ENCODE measurements at places on chromosomes 7 and 10.
A peak's percentile ranks its signal among the peaks of the same experiment; 100 is the strongest.

- no peak for DNase-seq
Measured at GRCh38 chr7:158987691-158988090, 131.3 kb downstream of the DYNC2I1 start.

- DNase-seq: peak; percentile 64
Measured at GRCh38 chr10:3043512-3044368, 23.6 kb upstream of the PFKP start.

DNA sequence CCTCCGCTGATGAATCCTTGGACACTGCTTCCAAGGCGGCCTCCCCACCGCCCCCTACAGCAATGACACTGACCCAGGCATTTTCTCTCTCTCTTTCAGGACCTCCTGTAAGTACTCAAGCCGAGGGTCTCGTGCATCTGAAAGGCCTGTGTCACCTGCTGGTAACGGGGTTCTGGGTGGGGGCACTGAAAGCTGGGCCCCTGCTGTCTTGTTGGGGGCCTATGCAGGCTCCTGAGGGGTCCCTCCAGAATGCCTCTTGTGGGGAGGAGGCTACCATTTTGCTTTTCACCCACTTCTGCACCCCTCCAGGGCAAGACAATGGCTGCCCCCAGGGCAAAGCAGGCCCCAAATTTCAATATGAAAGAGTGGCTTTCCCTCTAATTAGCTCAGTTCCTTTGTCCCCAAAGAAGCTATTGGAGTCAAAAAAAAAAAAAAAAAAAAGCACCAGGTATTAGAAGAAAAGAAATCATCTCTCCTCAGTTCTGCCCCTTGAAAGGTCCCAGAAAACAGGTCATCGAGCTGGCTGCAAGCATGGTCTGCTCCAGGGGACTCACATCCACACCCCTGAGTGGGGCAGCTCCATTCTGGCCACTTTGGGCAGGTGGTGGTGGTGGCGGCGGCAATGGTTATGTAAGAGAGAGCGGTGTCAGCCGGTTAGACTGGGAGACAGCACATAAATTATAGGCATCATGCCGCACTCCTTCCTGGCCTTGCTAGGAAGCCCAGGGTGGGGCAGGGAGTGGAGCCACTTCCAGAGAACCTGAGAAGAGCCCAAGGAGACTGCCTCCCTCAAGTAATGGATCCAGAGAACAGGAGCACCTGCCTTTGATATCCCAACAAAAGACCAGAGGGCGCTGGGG, 66.2 kb downstream of the COL13A1 start:
- no peak for DNase-seq

- DNase-seq: peak; percentile 92
Measured at GRCh38 chr7:132251327-132251659, 325.0 kb downstream of the PLXNA4 start.

- DNase-seq: no peak
Measured at GRCh38 chr10:85597006-85597405, 769.6 kb downstream of the GRID1 start.

DNA sequence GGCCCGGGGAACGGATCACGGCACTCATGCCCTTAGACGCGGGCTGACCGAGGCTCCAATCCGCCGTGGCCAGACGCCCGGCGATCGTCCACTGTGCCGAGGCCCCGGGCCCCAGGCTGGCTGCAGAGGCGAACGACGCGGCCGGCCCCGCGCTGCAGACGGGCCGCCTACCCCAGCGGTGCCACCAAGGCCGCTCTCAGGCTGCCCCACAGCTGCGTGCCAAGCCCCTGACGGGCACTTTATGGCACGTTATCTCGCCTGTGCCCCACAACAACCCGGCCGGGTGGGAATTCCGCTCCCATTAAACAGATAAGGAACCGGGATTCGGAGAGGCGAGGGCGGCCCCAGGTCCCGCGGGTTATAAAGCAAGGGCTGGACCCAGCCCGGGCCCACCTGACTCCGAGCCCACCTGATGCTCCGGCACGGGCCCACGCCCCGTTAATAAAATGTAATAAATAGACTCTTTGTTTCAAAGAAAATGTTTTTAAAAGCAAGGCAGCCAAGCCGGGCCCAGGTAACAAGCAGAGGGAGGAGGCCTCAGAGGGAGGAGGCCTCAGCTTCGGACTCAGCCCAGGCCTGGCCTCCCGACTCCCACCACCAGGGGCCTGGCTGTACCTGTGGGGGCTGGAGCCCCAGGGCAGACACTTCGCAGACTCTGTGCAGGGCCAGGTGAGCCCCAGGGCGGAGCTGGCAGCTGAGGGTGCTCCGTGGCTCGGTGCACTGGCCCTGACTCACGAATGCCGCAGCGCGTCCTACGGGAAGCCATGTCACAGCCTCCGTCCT, 79.7 kb downstream of the FOXL3 start:
- DNase-seq: no peak

- no peak for DNase-seq
Measured at GRCh38 chr10:132006966-132007365, 25.2 kb upstream of the BNIP3 start.

DNA sequence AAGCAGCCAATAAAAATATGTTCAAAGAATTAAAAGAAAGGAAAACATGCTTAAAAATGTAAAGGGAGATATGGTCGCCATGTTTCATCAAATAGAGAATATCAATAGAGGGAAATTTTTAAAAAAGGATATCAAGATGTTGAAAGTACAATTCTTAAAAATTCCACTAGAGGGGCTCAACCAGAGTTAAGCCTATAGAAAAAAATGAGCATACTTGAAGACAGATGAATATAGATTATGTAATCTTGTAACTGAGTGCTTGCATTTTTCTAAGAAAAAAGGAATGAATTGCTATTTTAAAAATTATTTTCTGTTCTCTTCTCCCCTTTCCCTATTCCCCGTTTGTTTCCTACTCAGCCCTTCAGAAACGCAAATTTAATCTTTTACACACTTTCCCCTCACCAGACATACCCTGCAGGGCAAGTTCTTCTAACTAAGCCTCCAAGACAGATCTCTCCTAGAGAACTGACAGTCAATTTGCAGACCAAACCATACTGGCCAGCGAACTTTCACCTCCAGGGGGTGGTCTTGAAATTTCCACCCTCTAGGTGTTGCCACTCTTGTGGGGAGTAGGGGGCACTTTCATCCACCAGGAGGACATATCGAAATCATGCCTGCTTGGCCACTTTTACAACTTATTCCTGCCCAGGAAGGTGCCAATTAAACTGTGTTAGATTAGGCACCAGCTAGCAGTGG, 67.7 kb downstream of the NSUN6 start:
- DNase-seq: no peak

DNA sequence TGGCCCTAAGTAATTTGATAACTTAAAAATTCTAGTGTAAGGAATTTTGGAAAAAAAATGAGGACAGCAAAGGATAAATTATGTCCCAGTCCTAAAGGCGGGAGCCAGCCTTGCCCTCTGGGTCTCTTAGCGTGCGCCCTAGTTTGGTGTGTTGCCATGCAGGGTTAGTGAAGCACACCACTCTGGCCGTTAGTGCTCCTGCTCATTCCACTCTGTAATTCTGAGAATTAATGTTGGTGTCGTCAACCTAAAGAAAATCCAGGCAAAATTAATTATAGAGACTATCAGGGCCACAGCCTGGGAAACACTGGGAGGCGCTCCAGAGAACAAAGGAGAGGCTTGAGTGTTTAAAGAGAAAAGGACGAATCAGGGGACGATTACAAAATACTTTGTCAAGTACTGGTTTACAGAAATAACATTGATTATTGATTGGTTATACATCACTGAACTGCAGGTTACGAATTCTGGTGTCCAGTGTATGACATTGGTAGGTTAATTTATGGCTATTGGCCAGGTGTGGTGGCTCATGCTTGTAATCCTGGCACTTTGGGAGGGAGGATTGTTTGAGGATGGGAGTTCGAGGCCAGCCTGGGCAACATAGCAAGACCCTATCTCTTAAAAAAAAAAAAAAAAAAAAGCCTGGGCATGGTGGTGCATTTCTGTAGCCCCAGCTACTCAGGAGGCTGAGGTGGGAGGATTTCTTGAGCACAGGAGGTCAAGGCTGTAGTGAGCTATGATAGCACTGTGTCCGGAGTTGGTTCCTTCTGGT, 5.8 kb downstream of the DYNC2I1 start:
- no peak for DNase-seq

DNA sequence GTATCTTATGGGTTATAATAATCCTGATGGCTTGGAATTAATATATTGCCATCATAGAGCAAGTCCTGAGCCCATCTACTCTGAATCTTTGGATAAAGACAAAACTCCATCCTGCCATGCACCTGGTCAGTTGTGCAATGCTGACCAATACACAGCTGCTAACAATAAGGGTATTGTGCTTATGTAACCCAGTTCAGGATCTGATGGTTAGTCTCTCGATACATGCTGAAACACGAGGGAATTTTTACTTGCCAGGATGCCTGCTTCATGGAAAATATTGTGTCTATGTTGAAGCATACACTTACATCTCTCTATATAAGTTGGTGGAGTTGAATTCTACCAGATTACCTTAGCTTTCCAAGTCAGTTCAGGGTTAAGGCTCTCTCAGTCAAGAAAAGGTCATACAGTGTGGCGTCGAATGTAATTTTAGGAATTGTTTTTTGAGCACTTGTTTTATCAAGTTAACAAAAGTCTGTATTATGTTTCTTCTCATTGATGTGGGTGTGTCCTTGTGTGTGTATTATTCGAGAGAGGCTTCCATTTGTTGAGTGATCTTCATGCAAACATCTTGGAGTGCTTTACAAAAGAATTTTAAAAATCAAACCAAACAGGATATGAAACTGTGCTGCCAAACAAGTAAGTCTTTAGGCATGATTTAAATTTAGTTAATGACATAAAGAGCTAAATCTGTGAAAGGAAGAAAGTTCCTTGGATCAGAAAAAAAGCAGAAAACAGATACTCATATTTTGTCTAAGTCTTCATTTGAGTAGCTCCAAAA, 449.1 kb downstream of the SUGCT start:
- DNase-seq: no peak

DNA sequence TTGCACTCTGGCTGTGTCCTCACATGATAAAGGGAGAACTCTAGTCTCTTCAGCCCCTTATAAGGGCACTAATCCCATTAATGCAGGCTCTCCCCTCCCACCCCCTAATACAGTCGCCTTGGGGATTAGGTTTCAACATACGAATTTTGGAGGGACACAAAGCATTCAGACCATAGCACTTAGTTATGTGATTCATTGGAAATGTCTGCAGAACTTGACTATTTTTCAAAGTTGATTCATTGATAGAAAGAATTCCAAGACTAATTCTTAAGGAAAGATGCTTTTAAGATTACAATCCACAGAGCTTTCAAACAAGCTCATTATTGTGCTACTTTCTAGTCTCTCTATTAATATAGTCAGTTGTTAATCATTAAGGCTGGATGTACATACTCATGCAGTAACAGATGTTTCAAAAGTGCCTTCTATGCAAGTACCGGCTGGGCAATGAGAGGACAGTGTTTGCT, 85.3 kb upstream of the RPA3 start:
- DNase-seq: no peak

- no peak for DNase-seq
Measured at GRCh38 chr10:69398466-69398865, 18.3 kb downstream of the TACR2 start.

DNA sequence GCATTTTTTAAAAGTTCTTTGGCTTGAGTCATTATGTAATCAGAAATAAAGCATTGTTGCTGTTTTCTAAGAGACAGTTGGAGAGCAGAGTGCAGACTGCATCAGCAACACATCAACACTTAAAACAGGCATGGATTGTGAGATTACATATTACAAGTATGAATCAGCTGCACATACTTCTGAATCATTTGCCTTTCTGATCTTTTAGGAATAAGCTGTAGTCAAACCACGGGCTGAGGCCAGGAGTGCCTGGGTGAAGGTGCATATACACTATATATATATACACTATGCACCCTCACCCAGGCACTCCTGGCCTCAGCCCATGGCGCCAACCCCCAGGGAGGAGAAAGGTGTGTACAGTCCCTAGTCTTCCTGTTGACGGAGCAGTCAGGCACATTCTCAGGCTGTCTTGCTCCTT, 52.4 kb upstream of the DLX6 start:
- no peak for DNase-seq

DNA sequence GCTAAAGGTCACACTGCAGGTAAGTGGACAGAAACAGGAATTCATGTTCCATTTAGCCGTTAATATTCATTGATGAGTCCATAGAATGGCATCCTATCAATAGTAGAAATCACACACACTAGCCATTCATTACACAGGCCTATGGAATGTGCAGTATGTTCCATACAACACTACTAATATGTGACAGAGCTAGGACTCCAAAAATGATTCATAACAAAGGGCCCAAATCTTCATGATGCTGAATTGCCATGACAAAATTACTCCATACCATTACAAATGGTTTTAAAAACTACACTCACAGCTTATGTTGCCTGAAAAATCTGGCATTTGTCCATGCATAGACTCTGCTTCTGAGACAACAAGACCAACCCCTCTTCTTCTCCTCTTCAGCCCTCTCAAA, 549.1 kb downstream of the XPNPEP1 start:
- no peak for DNase-seq

DNA sequence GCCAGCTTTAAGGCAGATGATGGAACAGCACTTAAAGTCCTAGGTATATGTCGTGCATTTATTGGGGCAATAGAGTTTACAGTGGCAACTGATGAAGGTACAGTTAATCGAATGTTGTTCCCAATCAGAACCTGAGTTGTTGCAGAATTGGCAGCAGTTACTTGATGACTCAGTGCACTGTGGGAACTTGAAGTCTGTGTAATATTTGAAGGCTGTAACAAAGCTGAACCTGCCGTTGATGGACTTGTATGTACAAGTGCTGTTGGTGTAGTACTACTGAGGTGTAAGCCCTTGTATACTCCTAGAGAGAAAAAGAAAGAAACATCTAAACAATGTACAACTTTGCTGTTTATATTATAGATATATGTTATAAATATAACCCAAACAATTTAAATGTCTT, 75.3 kb downstream of the EPC1 start:
- DNase-seq: no peak

GRCh38 chr7:54831046-54831643, 72.1 kb upstream of the SEC61G start:
- no peak for DNase-seq

DNA sequence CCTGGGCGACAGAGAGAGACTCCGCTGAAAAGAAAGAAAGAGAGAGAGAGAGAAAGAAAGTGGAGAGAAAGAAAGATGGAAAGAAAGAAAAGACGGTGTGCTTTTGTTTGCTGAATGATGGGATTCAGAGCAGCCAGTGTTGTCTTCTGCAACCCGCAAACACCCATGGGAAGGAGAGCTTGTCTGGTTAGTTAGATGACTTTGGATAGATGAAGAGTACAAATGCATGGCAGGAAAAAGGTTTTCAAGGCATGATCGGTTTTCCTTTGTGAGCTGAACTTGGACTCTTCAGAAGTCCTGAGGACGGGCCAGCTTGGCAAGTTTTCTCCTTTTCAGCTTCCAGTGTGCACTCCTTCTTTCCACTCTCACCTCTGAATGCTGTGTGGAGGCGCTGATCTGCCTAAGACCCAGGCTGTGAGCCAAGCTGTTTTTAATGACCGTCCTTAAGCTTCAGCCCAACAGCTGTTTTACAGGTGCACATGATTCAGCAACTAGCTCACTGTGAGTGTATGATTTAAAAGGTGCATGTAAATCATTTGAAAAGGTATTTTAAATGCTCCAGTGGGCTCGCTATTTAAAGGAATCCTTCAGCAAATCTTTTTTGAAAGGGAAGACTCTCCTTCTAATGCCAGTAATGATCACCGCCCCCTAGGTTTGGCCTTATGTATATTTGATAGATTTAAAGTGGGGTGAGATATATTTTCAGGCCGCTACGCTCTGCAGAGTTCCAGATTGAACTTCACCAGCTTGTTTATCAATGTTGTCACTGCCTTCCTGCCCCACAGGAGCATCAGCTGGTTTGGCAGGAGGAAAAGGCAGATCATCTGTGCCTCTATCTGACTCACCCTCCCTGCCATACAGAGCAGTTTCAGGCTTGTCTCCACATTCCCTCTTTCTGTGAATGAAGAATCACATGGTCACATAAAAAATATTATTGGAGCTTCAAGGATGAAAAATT, 115.0 kb downstream of the PLXDC2 start:
- DNase-seq: peak; percentile 37

Measured in NCI-H2029 treated with DMSO at 0.1 percent for 48 hours (cell line).